ENCODE measurements at places on chromosomes 7 and 10. TPM values are rescaled to one million over a fixed set of nuclear protein-coding genes. Genes with fewer than 3 reads are reported as not detected.

Gene STRIP2
- polyA plus RNA-seq, result 1.9 TPM

Gene NUP205
- polyA plus RNA-seq, result 28.1 TPM

Gene GLI3
- 7.3 TPM for polyA plus RNA-seq

GRCh38 chr10:117350909-117351308 is 24.3 kb downstream of the PDZD8 start:
- DNase-seq, result no peak

- no peak for DNase-seq
Measured at GRCh38 chr10:121662945-121663917, 65.0 kb upstream of the FGFR2 start.

GRCh38 chr7:13724977-13725566 is 264.4 kb downstream of the ETV1 start:
- DNase-seq, result no peak

Data from fibroblast of lung (primary cell).